A549 treated with GW870086 at 1 μM for 4 hours (cell line): ENCODE measurements at places on chromosomes 6 and 20. TPM values are rescaled to one million over a fixed set of nuclear protein-coding genes. Genes with fewer than 3 reads are reported as not detected.

Gene CTCFL
- total RNA-seq = not detected in 5 replicates

Gene SIRPB1
- 0.17 to 0.66 TPM (median 0.64 TPM) in 5 replicates for total RNA-seq

Gene GJA10
- total RNA-seq = not detected in 5 replicates

Gene MMS22L
- 10.0 to 14.9 TPM (median 12.7 TPM) in 5 replicates for total RNA-seq

Gene USP49
- total RNA-seq = 0.93 to 1.2 TPM (median 0.97 TPM) in 5 replicates

Gene GLP1R
- total RNA-seq = not detected in 5 replicates

Gene BPIFB4
- not detected in 5 replicates for total RNA-seq

Gene CNKSR3
- total RNA-seq = 6.3 to 9.3 TPM (median 7.8 TPM) in 5 replicates

Gene SLC17A4
- not detected in 5 replicates for total RNA-seq

Gene RGS17
- 5.0 to 9.0 TPM (median 8.1 TPM) in 5 replicates for total RNA-seq

Gene ATP6V1G2
- total RNA-seq = 0.55 to 1.2 TPM (median 0.83 TPM) in 5 replicates

Gene PTGIS
- total RNA-seq = 0.02 to 0.09 TPM (median 0.06 TPM) in 3 of 5 replicates, not detected in the others

Gene KCNQ5
- total RNA-seq = 0.89 to 1.8 TPM (median 1.4 TPM) in 5 replicates

Gene MLN
- not detected in 5 replicates for total RNA-seq

Gene RGL2
- 10.8 to 16.6 TPM (median 13.9 TPM) in 5 replicates for total RNA-seq

Gene CST4
- total RNA-seq = not detected in 5 replicates

Gene FLRT3
- 1.1 to 1.6 TPM (median 1.3 TPM) in 5 replicates for total RNA-seq

Gene MROH8
- total RNA-seq = 0.45 to 1.7 TPM (median 1.0 TPM) in 5 replicates

Gene FNDC11
- total RNA-seq = 0.13 to 0.54 TPM (median 0.21 TPM) in 5 replicates

Gene GMEB2
- 8.6 to 10.9 TPM (median 10.3 TPM) in 5 replicates for total RNA-seq

Gene FAM83D
- total RNA-seq = 56.0 to 80.7 TPM (median 66.2 TPM) in 5 replicates

Gene ZC2HC1B
- total RNA-seq = not detected in 5 replicates
